ENCODE measurements at places on chromosomes 7 and 10.

DNA sequence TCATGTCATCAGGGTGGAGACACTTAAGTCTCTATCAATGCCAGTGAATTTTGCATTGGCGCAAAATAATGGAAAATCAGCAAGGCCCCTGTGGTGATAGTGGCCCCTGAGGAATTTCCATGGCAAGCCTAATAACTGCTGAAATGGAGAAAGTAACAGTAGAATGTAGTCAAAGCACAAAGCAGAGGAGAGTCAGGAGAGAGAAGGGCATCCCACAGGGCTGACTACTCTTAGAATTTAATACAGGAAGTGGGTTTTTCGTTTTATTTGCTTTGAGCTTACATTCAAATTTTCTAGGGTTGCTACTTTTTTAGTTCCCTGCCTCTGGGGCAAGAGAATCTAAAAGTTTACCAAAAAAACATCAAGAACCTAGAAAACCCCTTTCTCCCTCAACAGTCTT, 39.0 kb downstream of the BZW2 start:
- no peak for DNase-seq

DNA sequence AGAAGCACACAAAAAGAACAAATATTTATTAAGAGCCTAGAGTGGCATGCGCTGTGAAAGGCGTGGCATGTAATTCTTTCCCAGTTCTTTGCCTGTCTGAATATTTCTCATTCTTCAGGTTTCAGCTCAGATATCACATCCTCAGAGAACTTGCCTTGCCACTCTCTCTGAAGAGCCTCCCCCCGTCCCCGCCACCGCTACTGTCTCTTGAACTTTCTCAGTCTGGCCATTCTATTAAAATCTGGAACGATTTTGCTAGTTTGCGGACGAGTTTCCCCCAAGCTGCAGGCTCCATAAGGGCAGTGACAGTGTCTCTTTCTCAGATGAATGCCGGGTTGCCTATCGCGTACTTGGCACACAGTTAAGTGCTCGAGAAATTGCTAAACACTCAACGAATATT, 787 bp upstream of the PLEKHA1 start:
- no peak for DNase-seq

- no peak for DNase-seq
These were observed 753.8 kb downstream of the AUTS2 start for GRCh38 chr7:70352088-70352487.

DNA sequence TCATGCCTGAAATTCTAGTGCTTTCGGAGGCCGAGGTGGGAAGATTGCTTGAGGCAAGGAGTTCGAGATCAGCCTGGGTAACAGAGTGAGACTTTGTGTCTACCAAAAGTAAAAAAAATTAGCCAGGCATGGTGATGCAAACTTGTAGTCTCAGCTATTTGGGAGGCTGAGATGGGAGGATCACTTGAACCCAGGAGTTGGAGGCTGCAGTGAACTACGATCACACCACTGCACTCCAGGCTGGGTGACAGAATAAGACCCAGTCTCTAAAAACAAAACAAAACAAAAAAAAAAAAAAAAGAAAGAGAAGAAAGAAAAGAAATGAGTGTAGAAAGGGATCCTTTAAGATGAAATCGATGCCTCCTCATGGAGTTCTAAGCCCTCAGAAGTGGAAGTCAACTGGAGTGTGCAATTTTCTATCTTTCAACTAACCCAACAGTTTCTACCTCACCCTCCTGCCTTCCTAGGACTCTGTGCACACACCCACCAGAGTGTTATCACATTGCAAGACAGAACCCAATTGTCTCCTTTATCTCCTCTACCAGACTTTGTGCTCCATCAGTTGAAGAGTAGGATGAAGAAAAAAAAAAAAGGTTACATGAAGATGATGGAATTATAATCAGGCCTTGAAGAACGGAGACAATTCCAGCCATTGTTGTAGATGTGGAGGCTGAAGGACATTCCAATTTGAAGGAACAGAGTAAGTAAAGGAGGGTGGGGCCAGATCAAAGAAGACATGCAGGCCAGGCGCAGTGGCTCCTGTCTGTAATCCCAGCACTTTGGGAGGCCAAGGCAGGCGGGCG, 26.9 kb downstream of the NYAP1 start:
- DNase-seq, result no peak

DNA sequence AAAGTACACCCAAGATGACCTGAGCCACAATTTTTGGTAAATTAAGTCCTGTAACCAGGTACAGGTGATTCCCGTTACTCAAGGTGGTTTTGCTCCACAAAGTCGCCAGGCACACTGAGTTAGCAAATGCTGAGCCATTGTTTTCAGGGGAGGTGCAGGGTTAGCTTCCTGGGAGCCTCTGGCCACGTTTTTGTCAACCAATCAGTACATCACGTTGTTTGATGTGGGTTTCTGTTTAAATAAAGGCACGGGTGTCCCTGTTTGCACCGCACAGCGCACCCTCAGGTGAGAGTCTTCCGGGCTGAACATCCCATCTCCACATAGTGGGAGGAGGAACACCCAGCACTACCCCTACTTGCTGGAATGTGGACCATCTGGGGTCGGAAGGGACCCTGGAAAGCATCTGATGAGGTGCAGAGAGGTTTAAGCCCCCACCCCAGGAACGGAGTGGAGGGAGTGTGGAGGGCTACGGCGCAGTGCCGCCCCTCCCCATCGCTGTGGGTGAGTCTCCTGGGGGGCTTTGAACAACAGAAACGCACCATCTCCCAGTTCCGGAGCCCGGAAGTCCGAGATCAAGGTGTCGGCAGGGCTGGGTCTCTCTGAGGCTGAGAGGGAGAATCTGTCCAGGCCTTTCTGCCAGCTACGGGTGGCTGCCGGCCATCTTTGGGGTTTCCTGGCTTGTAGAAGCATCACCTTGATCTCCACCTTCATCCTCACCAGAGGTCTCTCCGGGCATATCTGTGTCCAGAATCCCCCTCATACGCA, 42.5 kb downstream of the PRKAG2 start:
- DNase-seq, result no peak

- no peak for DNase-seq
These were observed 718 bp upstream of the FZD1 start for GRCh38 chr7:91263384-91264045.

DNA sequence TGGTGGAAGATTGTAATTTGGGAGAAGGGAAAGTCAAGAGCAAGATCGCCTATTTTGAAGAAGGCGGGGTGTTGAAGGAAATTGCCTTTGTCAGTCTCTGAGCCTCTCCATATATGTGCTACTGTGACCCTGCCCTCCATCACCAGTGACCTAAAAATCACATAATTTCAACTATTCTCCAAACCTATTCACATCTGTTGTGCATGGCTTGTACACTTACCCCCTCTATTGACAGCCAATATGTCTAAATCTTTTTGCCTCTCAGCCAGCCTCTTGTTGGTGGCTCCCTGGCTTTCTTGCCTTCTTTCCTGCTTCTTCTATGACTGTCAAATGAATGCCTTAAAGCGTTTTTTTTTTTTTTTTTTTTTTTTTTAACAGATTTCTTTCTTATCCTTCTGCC, 295.6 kb downstream of the AUTS2 start:
- DNase-seq, result no peak

GRCh38 chr10:117684046-117684610, 141.6 kb downstream of the EMX2 start:
- DNase-seq, result no peak

DNA sequence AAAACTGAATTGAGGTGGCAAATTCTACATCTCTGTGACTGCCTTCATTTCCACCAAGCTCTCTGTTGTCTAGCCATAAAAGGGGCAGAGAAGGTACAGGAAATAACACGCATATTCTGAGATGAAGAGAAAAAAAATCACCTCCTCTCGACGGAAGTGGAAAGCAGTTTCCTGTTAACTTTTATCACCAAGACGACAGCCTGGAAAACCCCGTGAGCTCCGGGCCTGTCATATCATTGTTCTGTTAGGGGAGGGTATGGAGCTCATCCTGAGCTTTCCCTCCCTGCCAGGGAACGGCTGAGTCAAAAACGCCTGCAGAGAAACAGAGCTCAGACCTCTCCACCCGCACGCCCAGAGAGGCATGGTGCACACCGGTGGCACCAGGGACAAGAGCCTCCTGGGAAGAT, 200.3 kb downstream of the PRPF18 start:
- DNase-seq, result no peak

Data from amygdala (tissue), 56 donors.